ENCODE measurements at places on chromosomes 1 and 21.
A peak's percentile ranks its signal among the peaks of the same experiment; 100 is the strongest.

- peak; percentile 71 for DNase-seq
These were observed 26.5 kb upstream of the VAV3 start for GRCh38 chr1:107991371-107992066.

DNA sequence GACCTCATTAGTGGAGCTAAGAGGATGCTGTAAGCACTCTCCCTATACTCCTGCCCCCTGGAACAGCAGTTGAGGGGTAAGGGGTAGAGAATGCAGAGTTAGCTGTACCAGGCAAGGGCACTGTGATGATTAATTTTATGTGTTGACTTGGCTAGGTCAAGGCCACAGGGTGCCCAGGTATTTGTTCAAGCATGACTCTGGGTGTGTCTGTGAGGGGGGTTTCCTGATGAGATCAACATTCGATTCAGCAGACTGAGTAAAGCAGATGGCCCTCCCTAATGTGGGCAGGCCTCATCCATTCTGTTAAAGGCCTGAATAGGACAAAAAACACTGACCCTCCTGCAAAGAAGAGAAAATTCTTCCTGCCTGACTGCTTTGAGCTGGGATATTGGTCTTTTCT lies 110.8 kb downstream of the KCND3 start:
- DNase-seq: no peak

GRCh38 chr1:17690906-17691634 lies 64.1 kb upstream of the ACTL8 start:
- DNase-seq: no peak

- peak; percentile 98 for DNase-seq
These were observed 15.4 kb downstream of the LMNA start for GRCh38 chr1:156129687-156130577.

DNA sequence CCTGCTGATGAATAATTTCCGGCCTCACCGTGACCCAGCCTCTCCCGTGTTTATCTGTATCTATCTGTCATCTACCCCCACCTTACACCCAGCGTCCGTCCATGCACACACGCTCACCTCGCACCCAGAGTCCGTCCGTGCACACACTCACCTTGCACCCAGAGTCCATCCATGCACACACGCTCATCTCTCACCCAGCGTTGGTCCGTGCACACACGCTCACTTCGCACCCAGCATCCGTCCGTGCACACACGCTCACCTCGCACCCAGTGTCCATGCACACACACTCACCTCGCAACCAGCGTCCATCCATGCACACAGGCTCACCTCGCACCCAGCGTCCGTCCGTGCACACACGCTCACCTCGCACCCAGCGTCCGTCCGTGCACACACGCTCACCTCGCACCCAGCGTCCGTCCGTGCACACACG lies 25.0 kb upstream of the COL18A1 start:
- no peak for DNase-seq

GRCh38 chr1:83999316-83999819 lies 436 bp upstream of the TTLL7 start:
- DNase-seq: peak; percentile 84

GRCh38 chr1:109191891-109192290 lies 21.8 kb upstream of the SARS1 start:
- no peak for DNase-seq

DNA sequence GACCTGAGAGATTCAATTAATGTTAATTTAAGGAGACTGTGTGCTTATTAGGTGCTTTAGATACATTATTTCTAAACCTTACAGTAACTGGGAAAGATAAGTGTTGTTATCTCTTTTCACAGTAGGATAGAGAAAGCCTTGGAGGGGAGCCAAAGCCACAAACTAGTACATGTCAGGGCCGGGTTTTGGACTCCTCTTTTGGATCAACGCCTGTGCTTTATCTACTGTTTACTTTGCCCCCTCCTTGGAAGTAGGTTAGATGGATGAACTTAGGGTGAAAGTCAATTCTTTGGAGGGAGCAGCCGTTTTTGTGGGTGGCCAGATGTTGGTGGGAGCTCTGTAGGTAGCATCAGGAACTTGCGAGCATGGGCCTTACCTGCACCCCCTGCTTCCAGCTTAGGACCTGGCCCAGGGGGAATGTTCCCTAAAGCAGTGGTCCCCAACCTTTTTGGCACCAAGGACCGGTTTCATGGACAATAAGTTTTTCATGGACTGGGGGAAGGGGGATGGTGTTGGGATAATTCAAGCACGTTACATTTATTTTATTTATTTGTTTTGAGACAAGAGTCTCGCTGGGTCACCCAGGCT lies 1.7 kb downstream of the HHAT start:
- DNase-seq: peak; percentile 22

DNA sequence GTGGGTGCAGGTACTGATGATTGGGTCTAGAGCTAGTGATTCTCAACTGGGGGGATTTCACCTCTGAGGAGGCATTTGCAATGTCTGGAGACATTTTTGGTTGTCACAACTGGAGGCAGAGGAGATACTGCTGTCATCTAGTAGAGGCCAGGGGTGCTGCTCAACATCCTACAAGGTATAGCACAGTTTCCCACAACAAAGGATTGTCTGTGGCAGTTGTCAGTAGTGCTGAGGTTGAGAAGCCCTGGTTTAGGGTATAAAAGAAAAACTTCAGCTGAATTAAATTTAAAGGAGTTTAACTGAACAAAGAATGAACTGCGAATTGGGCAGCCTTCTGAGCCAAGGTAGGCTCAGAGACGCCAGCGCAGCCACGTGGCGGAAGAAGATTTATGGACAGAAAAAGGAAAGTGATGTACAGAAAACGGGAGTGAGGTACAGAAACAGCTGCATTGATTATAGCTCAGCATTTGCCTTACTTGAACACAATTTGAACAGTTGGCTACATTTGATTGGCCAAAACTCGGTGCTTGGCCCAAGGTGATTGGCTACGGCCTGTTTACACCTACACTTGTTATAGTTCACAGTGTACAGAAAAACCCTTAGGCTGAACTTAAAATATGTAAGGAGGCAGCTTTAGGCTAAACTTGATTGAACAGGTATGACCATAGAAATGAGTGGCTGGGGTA lies 40.4 kb downstream of the MPZL1 start:
- no peak for DNase-seq

- DNase-seq: peak; percentile 67
These were observed at the start of gene RASAL2 for GRCh38 chr1:178093951-178094738. TSS of gene RASAL2 (plus strand) at chr1:178094104. CDS start at chr1:178094493, 389 bp downstream.

All from cardiac fibroblast (primary cell).